ENCODE measurements at places on chromosomes 2 and 18.

GRCh38 chr2:143482771-143483170 is 353.6 kb downstream of the ARHGAP15 start:
- no peak for DNase-seq

- DNase-seq = no peak
Measured at GRCh38 chr18:67417864-67418523, 98.5 kb downstream of the DSEL start.

GRCh38 chr2:134368009-134368817 is 114.3 kb downstream of the MGAT5 start:
- no peak for DNase-seq

- DNase-seq = no peak
Measured at GRCh38 chr18:9732031-9732430, 23.9 kb downstream of the RAB31 start.

DNA sequence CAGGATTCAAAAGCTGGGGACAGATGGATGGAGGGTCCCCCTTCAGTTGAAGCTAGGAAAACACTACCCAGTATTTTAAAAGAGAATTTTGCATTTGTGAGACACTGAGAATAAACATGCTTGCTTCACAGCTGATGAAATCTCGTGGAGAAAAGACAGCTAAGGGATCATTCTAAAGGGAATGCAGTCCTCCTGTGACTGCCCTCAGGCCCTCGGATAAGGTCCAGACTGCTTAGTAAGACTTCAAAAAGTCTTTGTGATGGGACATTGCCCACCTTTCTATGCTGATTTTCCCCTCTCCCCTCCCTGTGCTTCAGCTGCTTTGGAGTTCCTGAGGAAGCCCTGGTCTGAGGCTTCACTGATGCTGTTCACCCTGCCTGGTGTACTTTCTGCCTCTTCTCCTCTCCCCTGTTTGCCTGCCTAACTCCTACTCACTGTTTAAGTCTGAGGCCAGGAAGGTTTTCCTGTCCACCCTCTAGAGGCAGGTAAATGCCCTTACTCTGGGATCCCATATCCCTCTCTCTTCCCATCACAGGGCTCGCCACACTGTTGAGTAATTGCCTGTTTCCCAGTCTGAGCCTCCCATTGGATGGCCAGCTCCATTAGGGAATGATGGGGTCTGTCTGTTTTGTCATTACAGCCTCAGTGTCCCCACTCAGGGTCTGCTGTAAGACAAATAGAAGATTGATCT is 26.6 kb downstream of the POLE4 start:
- DNase-seq = no peak

DNA sequence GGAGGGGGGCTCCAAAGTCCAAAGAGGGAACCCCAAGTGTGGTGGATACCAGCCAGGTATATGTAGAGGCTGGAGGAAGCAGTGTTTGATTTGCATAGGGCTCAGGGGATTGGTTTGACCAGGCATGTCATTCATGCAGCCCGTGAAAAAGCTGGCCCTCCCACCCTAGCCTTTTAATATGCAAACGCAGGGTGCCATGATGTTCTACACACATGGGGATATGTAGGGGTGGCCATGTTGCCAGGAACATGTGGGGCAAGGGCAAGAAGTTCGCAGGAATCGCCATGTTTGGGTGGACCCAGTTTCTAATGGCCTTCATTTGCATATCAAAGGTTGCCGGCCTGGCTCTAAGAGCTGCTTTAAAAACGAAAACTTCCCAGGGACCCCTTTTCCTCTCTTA is 33.6 kb downstream of the B3GNT7 start:
- DNase-seq = no peak

- DNase-seq = peak; percentile 19
Measured at GRCh38 chr2:237492137-237492890, 5.3 kb downstream of the MLPH start.

DNA sequence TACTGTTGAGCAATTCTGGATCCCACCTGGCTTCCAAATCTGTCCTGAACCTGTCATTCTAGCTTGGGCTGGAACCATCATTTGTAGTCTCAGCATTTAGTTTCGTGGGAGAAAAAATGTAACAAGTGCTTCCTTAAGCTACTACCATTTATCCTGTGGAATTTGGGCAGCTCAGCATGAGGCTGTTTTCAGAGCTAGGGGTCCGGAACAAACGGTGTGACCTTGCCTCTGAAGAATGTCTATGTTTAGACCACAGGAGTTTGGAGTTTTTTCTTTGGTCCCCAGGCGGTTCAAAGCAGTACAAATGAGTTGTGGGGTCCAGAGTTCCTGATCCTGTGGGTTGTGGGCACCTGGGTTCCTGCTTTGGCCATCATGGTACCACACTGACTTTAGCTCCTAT is 59.1 kb upstream of the TMEM178A start:
- no peak for DNase-seq

DNA sequence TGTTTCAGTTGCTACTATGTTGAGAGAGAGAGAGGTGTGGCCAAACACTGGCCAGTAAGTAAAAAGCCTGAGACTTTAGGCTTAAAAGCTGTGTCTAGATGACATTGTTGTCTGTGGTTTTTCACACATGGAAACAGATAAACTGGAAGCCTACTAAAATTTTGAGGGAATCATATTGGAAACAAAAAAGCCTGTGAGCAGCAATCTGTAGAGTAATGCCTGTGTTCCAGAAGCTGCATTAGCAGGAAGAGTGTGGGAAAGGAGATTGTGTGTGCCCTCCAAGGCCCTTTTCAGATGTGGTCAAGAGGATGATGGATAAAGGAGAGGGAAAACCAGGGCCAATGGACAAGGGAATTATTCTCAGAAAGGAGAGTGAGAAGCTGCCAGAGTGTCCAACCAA is 236.3 kb upstream of the SPRED2 start:
- no peak for DNase-seq

DNA sequence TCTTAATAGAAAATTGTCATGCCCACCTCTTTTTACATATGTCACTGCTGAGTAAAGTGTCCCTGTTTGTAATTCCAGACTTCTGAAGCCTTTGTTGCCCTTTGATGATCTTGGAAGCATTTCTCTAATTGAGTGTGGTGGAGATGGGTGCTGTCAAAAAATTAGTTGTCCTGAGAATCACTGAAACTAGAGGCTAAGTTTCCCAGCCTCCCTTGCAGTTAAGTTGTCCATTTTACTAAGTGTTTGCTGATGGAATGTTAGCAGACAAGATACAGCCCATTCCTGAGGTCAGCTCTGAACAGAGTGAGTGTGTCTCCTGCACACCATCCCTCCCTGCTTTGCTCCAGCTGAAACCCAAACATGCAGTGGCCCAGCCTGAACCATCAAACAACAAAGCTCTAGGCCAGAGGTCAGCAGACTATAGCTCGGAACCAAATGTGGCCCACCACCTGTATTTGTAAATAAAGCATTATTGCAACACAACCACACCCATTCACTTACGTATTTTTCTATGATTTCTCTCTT is 28.1 kb upstream of the TMEM177 start:
- DNase-seq = no peak

- DNase-seq = no peak
Measured at GRCh38 chr2:7999683-8000476, 682.0 kb upstream of the ID2 start.

- DNase-seq = no peak
Measured at GRCh38 chr2:3563521-3563976, 5.4 kb upstream of the RNASEH1 start.

- no peak for DNase-seq
Measured at GRCh38 chr2:126496493-126496892, 159.5 kb upstream of the GYPC start.

DNA sequence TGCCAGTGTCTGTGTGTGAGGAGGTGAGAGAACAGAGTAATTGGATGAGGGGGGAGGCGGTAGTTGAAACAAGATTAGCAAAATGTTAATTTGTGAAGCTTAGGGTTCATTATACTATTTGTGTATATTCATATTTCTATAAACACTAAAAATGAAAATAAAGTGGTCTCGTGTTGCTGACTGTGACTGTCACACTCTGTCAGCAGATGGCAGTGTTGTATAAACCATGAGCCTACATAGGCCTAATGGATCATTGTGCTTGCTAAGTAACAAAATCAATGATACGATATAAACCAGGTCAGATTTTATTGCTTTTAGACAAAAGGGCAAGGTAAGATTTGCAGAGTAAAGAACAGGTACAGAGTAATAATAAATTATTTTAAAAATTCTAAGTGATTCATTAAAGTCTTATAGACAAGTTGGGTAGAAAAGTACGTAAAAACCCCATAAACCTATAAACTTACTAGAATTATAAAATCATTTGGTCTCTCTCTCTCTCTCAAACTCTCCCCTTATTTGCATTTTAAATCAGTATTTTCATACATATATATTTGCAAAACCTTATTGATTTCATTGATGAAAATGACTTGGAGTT is 182.7 kb downstream of the RPIA start:
- DNase-seq = peak; percentile 45

GRCh38 chr2:29011418-29012060 is 30.4 kb downstream of the TOGARAM2 start:
- no peak for DNase-seq

DNA sequence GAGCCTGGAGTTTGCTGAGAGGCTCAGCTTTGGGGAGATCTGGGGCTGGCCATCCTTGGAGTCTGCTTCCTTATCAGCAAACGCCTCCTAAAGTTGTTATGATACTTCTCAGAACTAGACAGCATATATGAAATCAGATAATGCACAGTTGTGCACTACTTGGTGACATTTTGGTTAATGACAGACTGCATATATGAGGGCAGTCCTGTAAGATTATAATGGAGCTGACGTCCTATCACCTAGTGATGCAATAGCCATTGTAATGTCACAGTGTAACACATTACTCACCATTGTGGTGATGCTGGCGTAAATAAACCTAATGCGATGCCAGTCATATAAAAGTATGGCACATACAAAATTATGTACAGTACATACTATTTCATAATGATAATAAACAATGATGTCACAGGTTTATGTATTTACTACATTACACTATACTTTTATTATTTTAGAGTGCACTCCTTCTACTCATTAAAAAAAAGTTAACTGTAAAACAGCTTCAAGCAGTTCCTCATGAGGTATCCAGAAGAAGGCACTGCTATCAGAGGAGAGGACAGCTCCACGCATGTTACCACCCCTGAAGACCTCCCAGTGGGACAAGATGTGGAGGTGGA is 298.1 kb upstream of the REV1 start:
- no peak for DNase-seq

- peak; percentile 73 for DNase-seq
Measured at GRCh38 chr2:227871375-227871791, at the start of gene DAW1. Gene DAW1 (plus strand): TSS chr2:227871631. CDS start chr2:227871690, 59 bp downstream.

Measured in posterior cingulate gyrus (tissue), 11 donors.